D341Med (cell line): ENCODE measurements at places on chromosomes 6 and 20.

- DNase-seq, result no peak
Measured at GRCh38 chr6:17884498-17885478, 102.6 kb downstream of the KIF13A start.

- DNase-seq, result no peak
Measured at GRCh38 chr6:14676977-14677781, 559.6 kb downstream of the CD83 start.

DNA sequence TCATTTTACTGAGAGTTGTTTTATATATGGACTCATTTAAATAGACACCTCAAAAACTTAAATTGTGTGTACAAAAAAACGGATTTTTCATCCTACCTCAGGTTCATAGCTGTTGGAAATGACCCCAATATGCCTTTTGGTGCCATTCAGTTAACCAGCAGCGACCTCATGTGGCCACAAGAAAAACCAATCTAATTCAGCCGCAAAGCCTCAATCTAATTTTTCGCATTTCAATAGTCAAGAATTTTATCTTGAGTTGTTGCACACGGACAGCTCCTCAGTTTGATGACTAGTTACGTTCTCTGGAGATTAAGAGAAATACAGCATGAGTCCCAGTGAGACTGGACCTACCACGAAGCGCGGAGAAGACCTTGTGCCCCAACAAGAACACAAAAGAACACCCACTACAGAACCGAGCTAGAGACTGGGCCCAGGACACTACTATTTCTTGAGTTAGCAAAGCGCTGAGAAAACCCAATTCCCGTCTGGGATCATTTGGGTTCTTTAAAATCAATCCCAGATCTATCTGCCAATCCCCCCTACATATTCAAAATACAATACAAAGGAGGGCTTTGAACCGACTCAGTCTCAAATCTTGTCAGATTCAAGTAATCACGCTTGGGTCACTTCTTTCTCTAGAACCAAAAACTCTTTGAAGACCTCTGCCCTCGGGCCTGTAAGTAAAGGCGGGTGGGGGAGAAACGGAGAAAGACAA lies 1.1 kb downstream of the TCP11 start:
- DNase-seq, result peak; percentile 62

GRCh38 chr6:139390447-139390846 lies 16.0 kb upstream of the CITED2 start:
- DNase-seq, result no peak

- DNase-seq, result no peak
Measured at GRCh38 chr6:157908369-157909281, 73.0 kb upstream of the SYNJ2 start.

- no peak for DNase-seq
Measured at GRCh38 chr20:21681234-21681921, 24.1 kb upstream of the PAX1 start.

DNA sequence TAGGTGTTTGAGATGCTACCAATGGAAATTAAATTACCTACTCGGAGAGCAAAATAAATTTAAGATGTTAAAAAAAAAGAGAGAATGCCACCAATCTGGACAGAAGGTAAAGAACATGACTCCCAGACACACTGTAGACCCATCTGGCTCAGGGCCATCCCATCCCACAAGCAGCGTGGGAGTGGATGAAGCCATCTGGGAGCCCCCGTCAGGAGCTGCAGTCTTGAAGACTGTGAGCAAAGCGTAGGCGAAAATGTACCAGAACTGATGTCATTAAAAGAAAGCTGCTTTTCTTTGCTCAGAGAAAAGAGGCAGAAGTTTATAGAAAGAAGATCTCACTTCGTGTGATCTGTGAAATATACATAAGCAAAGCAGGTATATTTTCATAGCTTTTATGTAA lies 815.7 kb downstream of the QKI start:
- no peak for DNase-seq

GRCh38 chr20:47925593-47925992 lies 140.3 kb upstream of the SULF2 start:
- DNase-seq, result no peak

DNA sequence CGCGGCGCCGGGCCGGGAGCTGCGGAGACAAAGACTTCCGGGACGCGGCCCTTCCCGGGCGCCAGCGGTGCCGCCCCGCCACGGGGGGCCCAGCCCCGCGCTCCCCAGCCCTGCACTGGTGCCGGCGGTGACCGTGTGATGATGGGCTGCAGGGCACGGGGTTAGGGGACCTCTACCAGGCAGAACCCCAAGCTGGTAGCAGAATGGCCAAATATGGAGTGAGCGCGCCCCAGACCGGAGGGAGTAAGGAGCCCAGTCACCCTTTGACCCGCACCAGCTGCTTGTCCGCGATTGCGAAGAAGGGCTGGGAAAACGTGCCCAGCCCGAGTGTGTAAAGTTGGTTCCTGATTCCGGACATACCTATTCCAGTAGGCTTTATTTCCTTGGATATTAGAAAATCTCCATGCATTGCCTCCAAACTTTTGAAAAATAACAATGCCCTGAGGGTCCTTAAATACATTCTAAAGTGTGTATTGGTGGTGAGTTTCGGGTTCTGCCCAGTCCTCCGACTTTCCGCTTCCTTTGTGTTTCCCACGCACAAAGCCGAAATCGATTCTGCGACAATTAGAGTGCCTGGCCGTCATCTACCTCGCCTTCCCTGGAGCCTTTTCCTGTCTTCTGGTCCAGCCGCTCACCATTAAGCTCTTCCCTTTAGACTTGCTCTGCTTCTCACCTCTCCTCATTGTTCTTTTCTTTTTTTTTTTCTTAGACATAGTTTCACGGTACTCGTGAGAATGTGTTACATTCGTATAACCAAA lies 1.1 kb downstream of the ABRACL start:
- DNase-seq, result no peak

GRCh38 chr20:57091748-57092111 lies 174.7 kb downstream of the BMP7 start:
- DNase-seq, result no peak
